Bone marrow (tissue), 2 donors: ENCODE measurements at places on chromosomes 13 and 19.
A peak's percentile ranks its signal among the peaks of the same experiment; 100 is the strongest.

DNA sequence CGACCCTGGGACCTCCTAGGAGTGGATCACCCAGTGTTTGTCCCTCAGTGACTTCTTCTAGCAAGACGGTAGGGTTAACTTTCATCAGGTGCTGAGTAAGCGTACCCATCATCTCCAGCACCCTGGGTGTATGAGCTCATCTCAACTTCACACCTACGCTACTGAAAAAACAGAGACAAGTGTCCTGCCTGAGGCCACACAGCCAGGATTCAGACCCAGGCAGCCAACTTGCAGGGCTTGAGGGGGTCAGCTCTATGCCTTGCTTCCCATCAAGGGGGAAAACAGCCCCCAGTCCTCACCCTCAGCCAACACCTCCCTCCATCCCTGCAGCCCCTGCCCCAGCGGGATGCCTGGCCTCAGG is 4.6 kb downstream of the TLE2 start:
- DNase-seq, result no peak

- no peak for DNase-seq
These were observed 656 bp downstream of the ZNF155 start for GRCh38 chr19:43984687-43985000.

DNA sequence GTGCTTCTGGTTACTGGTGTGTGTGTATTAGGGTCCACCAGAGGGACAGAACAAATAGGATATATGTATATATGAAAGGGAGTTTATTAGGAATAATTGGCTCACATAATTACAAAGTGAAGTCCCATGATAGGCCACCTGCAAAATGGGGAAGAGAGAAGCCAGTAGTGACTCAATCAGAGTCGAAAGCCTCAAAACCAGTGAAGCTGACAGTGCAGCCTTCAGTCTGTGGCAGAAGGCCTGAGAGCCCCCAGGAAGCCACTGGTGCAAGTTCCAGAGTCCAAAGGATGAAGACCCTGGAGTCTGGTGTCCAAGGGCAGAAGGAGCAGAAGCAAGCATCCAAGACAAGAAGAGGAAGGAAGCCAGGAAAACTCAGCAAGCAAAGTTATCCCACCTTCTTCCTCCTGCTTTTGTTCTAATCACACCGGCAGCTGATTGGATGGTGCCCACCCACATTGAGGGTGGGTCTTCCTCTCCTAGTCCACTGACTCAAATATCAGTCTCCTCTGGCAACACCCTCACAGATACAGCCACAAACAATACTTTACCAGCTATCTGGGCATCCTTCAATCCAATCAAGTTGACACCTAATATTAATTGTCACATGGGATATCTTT is 21.7 kb upstream of the SCEL start:
- no peak for DNase-seq

DNA sequence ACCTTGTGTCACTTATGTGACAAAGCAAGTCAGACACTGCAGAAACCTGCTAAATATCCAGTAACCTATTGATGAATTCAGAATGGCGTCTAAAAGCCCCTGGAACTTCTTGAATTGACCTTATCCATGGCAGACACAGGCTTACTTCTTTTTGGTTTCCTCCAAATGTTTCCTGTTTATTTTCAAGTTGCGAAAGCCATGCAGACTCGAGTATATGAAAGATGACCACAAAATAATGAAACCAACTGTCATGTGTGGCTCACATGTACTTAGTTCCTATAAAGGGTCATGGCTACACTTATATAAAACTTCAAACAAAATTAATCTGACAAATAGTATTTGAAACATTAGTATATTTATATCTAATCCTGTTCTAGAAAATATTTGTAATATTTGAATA is 113.1 kb upstream of the FNDC3A start:
- DNase-seq, result peak; percentile 89

- no peak for DNase-seq
These were observed 109.7 kb downstream of the PTPRS start for GRCh38 chr19:5230730-5231555.

DNA sequence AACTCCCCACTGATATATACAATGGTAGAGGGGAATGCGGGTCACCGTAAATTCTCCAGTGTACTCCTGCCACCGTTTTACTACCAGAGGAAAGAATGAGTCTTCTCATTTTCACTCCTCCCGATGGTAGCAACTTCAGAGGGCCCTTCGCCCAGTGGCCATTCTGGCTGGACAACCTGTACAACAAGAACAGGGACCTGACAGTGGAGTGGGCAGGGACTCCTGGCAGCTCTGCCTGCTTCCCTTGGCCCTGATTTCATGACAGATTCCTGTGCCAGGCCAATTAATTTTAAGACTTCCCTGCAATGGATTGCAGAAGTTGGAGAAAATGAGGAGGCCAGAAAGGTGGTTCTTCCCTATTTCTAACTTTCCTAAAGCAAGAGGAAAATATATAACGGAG is 148.9 kb downstream of the GPC6 start:
- DNase-seq, result no peak

- DNase-seq, result no peak
These were observed 10.3 kb downstream of the IL17D start for GRCh38 chr13:20713751-20714150.

DNA sequence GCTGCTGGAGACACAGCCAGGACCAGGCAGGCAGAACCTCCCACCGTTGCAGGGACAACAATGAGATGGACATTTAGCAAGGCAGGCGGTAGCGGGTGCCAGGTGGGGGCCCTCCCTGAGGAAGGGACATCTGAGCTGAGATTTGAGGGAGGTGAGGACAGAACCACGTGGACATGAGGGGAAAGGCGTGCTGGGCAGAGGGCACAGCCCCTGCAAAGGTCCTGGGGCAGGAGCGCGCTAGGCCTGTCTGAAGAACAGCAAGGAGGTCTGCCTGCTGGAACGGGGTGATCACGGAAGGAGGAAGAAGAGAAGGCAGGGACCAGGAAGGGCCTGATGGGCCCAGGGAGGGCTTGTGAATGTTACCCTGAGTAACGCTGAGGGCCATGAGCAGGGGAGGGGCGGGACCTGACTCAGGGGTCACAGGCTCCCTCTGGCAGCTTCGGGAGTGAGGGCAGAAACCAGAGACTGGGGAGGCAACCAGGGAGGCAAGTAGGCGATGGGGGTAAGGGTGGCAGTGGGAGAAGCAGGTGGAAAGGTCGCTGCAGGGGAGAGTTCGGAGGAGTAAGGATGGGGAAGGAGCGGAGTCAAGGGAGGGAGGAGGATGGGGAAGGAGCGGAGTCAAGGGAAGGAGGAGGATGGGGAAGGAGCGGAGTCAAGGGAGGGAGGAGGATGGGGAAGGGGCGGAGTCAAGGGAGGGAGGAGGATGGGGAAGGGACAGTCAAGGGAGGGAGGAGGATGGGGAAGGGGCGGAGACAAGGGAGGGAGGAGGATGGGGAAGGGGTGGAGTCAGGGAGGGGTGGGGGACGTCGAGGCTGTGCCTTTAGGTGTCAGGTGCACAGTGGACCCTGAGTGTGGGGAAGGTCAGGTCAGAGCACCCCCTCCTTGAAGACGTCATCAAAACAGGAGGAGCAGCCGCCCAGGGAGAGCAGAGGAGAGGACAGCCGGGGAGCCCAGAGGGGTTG is 15.7 kb upstream of the B3GNT3 start:
- peak; percentile 10 for DNase-seq
